Esophagus mucosa (tissue), 1 donor: ENCODE measurements at places on chromosomes 5 and 9.

GRCh38 chr9:87792831-87793288 is 66.9 kb downstream of the CTSL start:
- peak; percentile 99 for ATAC-seq

GRCh38 chr5:68658810-68659372 is 434.9 kb upstream of the SLC30A5 start:
- ATAC-seq = no peak

GRCh38 chr5:17154211-17154996 is 63.0 kb upstream of the BASP1 start:
- peak; percentile 84 for ATAC-seq

GRCh38 chr9:105329719-105330062 is 85.2 kb downstream of the SLC44A1 start:
- no peak for ATAC-seq

DNA sequence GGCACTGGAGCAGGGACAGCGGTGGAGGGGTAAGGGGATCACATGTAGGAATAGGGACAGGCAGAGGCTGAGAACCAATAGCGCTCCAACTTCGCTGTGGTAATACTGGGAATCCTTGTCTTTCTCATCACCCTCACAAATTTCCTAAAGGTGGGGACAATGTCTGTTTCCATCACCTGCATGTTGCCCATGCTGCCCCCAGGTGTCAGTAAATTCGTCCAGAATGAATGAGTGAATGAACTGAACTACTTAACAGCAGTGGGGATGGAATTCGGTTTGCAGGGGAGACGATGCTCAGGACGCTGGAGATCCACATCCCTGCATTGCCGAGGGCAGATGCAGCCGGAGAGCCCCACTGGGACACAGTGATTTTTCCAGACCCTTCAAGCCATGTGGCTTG is 129.9 kb downstream of the PDZD2 start:
- no peak for ATAC-seq

DNA sequence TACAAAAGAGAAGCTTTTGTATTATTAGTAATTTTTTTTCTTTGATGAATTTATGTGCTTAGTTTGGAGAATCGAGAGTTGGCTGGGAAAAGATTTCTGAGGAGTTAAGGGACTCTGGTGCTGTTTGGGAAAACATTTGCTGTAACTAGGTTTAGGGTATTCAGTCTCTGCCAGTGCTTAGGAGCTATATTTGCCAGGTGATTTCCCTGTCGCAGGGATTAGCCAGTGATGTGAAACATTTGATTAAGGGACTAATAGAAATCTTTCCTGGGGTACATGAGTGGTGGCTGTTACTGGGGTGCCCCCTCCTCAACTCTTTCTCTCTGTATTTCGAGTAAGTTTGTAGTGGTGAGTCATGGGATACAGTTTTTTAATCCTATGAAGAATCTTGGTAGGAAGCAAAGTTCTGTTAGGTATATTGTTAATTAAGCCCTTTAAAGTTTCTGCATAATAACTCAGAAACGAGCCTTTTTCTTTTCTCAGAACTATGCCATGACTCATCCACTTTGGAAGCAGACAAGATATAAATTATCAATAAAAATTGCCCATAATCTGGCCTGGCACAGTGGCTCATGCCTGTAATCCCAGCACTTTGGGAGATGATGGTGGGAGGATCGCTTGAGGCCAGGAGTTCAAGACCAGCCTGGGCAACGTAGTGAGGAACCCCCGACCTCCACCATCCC is 18.6 kb downstream of the RGMB start:
- ATAC-seq = no peak

DNA sequence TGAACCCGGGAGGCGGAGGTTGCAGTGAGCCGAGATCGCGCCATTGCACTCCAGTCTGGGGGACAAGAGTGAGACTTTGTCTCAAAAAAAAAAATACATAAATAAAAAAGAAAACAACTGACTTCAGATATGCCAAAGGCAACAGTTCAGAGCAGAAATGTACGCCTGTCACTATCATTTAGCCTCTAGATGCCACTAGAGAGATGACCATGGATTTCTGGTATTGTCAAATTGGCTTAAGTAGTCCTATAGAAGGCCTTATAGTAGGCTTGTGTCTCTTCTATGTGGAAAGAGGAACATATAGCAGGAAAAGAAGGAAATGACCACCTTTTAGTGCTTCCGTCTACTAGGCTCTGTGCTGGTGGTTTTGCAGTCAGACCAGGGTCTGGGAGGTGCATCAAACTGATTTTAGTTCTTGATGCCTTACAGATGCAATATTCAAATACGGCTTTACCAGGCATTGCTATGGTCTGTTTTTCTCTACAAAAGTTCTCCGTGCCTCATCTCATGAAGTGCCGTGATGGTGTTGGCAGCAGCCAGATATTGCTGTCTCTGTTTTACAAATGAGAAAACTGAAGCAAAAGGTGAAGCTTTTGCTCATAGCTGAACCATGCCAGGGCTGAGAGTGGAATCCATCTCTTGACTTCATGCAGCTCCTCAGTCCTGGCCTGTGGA is 17.2 kb downstream of the AGXT2 start:
- ATAC-seq = no peak

GRCh38 chr9:78490231-78490630 is 193.3 kb downstream of the PSAT1 start:
- ATAC-seq = no peak

DNA sequence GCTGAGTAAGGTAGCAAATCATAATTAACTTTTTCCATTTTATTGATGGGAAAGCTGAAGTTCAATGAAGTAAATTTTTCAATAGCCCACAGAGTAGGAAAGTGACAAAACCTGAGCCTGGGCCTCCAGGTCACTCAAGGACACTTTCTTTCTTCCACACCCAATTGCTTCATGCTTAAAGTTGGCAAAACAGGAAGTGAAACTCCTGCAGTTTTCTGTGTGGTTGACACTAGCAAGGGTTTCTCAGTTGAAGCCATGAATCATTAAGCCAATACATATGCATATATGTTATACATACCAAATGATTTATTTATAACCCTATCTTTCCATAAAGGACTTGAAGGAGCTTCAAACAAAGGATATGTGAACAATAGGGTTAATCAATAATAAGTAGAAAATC is 13.9 kb downstream of the TLR4 start:
- ATAC-seq = no peak

DNA sequence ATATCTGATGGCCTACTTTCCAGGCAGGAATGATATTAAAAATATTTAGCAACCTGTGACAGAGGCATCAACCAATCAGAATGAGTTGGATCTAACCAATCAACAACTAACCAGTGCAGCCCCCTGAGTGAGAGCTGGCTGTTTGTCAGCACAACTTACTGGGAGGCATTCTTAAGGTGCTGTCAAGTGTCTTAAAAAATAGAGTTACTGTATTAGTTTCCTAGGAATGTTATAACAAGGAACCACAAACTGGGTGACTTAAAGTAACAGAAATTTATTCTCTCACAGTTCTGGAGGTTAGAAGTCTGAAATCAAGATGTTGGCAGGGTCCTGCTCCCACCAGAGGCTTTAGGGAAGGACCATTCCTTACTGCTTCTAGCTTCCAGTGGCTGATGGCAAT is 85.2 kb downstream of the ATG10 start:
- ATAC-seq = no peak
